Left kidney (tissue), 8 donors: ENCODE measurements at places on chromosomes 16 and 17. TPM values are rescaled to one million over a fixed set of nuclear protein-coding genes. Genes with fewer than 3 reads are reported as not detected.

Gene CACNG1
- not detected for polyA plus RNA-seq

Gene KREMEN2
- polyA plus RNA-seq, result 1.4 TPM

Gene SLFN14
- polyA plus RNA-seq, result 0.08 TPM

Gene C17orf107
- polyA plus RNA-seq, result 0.71 TPM

Gene ZG16B
- polyA plus RNA-seq, result 0.48 TPM

Gene BEAN1
- 3.3 TPM for polyA plus RNA-seq

Gene TAC4
- polyA plus RNA-seq, result 0.67 TPM

Gene RAB26
- 2.1 TPM for polyA plus RNA-seq

Gene TPSG1
- polyA plus RNA-seq, result 0.85 TPM
